T-helper 9 cell (primary cell): ENCODE measurements at places on chromosomes 5 and 9.
A peak's percentile ranks its signal among the peaks of the same experiment; 100 is the strongest.

GRCh38 chr5:74261421-74261820 lies 379.1 kb downstream of the ENC1 start:
- no peak for DNase-seq

GRCh38 chr9:76415731-76416130 lies 21.5 kb upstream of the RFK start:
- no peak for DNase-seq

- DNase-seq: no peak
These were observed 56.8 kb downstream of the SEMA4D start for GRCh38 chr9:89440951-89441654.

DNA sequence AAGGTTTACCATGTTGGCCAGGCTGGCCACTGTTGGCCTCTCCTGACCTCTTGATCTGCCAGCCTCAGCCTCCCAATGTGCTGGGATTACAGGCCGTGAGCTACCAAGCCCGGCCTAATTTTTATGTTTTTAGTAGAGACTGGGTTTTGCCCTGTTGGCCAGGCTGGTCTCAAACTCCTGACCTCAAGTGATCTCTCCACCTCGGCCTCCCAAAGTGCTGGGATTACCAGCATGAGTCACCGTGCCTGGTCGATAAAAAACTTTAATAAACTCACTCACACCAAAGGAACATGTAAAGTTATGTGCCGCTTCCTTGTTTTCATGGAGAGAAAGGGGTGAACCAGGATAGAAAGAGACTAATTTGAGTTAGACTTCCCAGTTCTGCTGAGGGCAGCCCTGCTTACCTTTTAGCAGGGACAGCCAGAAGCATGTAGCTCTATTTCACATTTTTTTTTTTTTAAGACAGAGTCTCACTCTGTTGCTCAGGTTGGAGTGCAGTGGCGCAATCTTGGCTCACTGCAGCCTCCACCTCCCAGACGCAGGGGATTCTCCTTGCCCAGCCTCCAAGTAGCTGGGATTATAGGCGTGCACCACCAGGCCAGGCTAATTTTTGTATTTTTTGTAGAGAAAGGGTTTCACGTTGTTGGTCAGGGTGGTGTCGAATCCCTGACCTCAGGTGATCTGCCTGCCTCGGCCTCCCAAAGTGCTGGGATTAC lies 11.4 kb upstream of the HAUS6 start:
- no peak for DNase-seq

- DNase-seq: no peak
These were observed 586.3 kb upstream of the FAM174A start for GRCh38 chr5:99948850-99949249.

DNA sequence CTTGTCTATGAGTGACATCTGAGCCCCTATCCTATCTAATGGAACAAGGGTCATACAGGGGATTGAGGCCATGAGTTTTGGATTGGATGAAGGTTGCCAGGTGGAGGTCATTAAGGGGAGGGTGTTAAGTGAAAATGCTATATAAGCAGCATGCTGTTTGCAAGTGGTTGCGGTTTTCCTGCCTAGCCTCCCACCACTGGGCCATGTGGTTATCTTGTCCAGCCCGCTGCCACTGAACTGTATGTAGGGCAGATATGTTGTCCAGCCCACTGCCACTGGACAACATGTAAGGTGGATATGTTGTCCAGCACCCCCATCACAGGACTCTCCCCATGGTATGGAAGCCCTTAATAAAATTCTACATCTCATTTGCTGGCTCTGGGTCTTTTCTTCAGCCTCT lies 200.0 kb downstream of the FGF10 start:
- DNase-seq: no peak

DNA sequence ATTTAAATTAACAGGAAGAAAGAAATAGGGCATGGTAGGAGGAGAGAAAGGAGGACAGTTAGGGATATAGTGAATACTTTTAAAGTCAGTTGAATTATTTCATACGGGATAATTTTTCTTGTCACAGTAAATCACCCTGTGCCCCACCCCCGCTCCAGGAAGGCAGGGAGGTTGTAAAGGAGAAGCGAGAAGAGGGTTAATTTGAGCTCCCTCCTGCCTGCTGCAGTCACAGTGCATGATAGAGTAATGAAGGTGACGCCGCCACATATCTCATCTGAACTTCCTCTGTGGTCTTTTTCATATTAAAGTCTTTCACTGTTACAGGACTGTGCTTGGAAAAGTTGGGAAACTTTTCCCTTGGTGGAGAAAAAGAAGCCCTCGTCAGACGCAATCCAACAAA lies 896 bp upstream of the PCSK5 start:
- peak; percentile 6 for DNase-seq

- no peak for DNase-seq
These were observed 89.2 kb upstream of the IL33 start for GRCh38 chr9:6126377-6126776.

GRCh38 chr5:109533751-109534272 lies 124.0 kb upstream of the PJA2 start:
- DNase-seq: no peak

- DNase-seq: no peak
These were observed 46.4 kb downstream of the SEMA5A start for GRCh38 chr5:9499498-9499876.
